A549 treated with RU486 at 1 μM for 4 hours (cell line): ENCODE measurements at places on chromosomes 5 and 9. TPM values are rescaled to one million over a fixed set of nuclear protein-coding genes. Genes with fewer than 3 reads are reported as not detected.

MZB1 gene
- total RNA-seq = not detected in 5 replicates

FOXD4 gene
- total RNA-seq = 0.31 to 0.56 TPM (median 0.38 TPM) in 5 replicates

ELOVL7 gene
- total RNA-seq = 6.6 to 13.7 TPM (median 12.4 TPM) in 5 replicates

TMOD1 gene
- total RNA-seq = 2.3 to 3.3 TPM (median 2.6 TPM) in 5 replicates

CTNND2 gene
- total RNA-seq = not detected in 5 replicates

PCDHB3 gene
- total RNA-seq = 0.03 to 0.06 TPM in 2 of 5 replicates, not detected in the others

ANKRD18B gene
- total RNA-seq = 3.2 to 10.0 TPM (median 9.0 TPM) in 5 replicates

SPOCK1 gene
- total RNA-seq = 13.0 to 21.8 TPM (median 16.0 TPM) in 5 replicates

GRM6 gene
- total RNA-seq = not detected in 5 replicates

ECSCR gene
- total RNA-seq = not detected in 5 replicates

KCNV2 gene
- not detected in 5 replicates for total RNA-seq

TRPM6 gene
- 1.3 to 1.8 TPM (median 1.4 TPM) in 5 replicates for total RNA-seq

FOXD1 gene
- total RNA-seq = 13.0 to 22.7 TPM (median 21.2 TPM) in 5 replicates

PCDHGA2 gene
- total RNA-seq = 0.38 to 0.87 TPM (median 0.47 TPM) in 5 replicates

CD274 gene
- total RNA-seq = 1.3 to 3.2 TPM (median 2.0 TPM) in 5 replicates

PMPCA gene
- total RNA-seq = 70.4 to 109 TPM (median 79.7 TPM) in 5 replicates

CBY3 gene
- not detected in 5 replicates for total RNA-seq

AQP3 gene
- total RNA-seq = 15.9 to 27.5 TPM (median 22.9 TPM) in 5 replicates

EGFL7 gene
- total RNA-seq = 34.7 to 61.3 TPM (median 53.8 TPM) in 5 replicates

PHF24 gene
- 0.12 to 0.31 TPM (median 0.20 TPM) in 4 of 5 replicates, not detected in the other for total RNA-seq
